NT2/D1 (cell line): ENCODE measurements at places on chromosomes 13 and 19.

DNA sequence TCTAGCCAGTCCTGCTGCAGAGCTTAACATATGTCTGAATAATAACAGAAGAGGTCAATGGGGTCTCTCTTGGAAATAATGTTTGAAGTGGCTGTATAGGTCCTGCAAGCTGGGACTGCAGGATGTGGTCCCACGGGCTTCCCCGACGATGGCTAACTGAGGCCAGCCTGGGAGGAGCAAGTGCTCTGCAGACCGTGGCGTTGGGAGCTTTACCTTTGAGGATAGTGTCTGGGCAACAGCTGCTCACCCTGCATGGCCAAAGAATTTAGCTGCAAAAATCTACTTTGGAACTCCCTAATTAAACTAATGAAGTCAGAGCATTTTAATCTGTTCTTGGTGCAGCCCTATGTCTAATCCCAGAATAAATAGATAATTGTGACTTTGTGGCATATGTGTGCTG, 18.2 kb upstream of the AMER2 start:
- DNase-seq: no peak

- DNase-seq: no peak
Observed at GRCh38 chr13:39483326-39483725, 119.7 kb downstream of the LHFPL6 start.

DNA sequence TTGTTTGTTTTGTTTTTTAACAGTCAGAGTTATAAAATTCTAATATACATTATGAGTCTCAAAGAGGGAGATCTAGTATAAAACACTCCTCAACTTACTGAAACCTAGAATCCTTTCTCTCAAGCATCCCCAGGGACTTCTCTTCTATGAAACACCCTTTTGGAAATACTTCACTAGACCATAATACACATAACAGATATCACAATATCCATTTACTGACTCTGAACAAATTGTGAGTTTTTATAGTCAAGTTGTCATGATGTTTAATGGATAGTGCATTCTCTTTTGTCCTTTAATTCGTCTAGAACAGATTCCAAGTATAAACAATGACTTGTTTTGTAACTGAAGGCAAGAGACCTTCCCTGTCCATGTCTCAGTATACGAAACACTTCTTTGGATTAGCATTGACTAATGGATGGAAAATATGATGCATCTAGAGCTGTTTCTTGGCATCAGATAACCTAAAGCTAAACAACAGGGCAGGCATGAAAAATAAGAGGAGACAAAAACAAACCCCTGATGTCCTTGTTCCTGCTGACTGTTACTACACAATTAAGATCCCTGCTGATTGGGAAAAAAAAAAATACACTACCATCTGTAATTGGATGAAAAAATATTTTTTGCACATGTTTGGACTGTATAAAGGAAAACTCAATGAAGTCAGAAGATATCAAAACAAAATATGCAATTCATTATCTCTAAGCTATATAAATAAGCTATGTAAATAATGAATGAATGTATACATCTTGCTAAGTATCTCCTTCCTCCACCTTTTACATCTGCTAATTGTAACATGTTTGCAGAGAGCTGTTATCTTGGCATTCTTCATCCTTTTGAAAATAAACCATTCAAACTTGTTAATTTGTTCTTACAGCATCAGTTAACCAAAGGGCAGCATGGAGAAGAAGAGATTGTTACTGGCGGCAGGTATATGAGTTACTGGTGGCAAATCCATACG, 214.2 kb downstream of the LACC1 start:
- no peak for DNase-seq

GRCh38 chr13:46313024-46313423, 74.0 kb downstream of the RUBCNL start:
- no peak for DNase-seq

DNA sequence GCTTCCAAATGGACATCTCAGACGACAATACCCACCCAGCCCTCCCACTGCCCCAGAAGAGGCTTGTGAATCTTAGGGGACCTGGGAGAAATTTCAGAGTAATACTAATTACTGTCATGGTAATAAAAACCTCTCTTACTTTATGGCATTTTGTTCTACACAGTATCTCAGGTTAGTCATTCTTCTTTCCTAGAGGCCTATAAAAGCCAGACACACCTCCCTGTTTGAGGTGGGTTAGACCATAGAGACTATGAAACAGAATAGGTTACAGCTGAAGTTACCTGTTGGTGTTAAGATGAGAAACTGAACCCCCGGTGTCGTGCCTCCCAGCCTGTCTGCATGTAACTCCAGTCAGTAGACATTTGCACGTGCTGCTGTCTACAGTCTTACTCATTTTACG, 113.9 kb downstream of the SLC7A1 start:
- no peak for DNase-seq

GRCh38 chr13:57824121-57824520, 192.6 kb downstream of the PCDH17 start:
- DNase-seq: no peak

DNA sequence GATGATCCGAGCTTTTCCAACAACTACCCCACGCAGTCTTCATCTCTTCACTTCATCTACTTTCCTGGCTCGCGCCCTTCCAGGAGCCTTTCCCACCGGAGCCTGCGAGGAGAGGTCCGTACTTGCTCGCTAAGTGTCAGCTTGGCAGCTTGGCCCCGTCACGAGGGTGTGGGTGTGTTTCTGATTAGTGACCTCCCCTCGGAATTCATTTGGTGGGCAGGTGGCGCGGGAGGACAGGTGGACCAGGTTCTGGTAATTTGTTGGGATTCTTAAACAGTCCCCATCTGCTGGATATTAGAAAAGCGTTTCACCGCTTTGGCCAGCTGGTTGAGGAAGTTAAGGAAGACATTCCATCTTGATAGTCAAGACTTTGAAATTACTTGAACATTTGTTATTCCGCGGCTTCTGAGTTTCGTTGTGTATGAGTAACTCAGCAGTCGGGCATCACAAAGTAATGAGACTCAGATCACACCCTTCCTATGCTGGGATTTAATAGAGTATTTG, 515 bp downstream of the UFM1 start:
- DNase-seq: no peak

GRCh38 chr13:40657307-40657706, 9.1 kb downstream of the FOXO1 start:
- no peak for DNase-seq

- peak; percentile 32 for DNase-seq
Observed at GRCh38 chr13:55245005-55245644, 1895.6 kb upstream of the PRR20A start.

DNA sequence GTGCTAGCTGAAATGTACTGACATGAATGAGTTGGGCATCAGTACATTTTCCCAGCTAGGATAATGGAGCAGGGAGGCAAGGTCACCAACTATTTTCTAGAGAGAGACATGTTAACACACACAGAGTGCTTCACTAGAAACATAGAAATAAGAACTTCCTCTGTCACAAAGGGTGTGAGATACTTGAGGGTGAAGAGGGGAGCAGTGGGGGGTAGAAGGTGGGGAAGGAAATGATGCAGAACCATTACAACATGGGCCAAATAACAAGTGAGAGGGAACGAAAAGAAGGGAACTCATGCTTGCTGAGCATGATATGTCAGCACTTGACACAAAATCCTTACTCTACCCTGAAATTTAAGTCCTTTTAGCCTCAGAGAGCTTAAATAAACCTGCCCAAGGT, 87.8 kb upstream of the RFC3 start:
- DNase-seq: no peak

DNA sequence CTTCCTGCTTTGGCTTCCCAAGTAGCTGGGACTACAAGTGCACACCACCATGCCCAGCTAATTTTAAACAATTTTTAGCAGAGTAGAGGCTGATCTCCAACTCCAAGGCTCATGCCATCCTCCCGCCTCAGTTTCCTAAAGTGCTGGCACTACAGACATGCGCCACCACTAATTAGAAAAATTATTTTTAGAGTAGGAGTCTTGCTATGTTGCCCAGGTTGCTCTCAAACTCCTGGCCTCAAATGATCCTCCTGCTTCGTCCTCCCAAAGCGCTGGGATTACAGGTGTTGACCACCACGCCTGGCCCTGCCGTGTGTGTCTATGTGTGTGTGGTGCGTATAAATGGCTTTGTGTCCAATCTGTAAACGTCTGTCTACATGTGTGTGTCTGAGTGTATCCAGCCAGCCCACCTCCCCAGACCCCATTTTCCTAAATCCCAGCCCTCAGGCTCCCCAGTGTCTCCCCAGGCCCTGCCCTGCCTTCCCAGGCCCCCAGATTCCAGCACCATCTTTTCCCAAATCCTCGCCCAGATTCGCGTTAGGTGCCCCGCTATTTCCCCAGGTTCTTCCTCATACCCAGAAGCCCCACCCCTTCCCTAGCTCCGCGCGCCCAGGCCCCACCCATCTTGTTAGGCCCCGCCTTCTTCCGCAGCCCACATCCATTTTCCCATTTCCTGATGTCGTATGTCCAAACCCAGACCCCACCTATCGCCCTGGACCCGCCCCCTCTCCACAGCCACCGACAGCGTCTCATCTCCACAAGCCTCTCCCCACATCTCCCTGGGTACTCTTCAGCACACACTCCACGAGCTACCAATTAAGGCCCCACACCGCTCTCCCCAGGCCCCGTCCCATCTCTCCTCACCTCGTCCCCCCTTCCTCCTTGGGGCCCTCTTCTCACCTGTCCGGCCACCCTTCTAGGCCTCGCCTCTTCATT, 24.9 kb downstream of the SLC8A2 start:
- DNase-seq: peak; percentile 61

DNA sequence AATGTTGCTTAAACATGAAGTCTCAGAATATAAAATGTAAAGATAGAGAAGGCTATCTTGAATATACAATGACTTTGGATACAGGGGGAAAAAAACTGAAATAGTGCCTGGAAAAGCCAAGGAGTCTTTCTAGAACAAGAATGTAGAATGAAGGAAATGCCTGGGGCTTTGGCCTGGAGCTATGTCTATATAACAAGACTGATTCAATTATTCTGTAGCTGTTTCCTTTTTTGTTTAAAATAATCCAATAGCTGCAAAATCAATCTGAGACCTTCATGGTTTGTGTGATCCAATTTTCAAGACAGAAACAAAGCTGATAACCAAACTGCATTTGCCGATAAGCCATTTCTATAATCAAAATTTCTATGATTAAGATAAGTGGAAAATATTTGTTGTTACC, 530.9 kb upstream of the NBEA start:
- no peak for DNase-seq

DNA sequence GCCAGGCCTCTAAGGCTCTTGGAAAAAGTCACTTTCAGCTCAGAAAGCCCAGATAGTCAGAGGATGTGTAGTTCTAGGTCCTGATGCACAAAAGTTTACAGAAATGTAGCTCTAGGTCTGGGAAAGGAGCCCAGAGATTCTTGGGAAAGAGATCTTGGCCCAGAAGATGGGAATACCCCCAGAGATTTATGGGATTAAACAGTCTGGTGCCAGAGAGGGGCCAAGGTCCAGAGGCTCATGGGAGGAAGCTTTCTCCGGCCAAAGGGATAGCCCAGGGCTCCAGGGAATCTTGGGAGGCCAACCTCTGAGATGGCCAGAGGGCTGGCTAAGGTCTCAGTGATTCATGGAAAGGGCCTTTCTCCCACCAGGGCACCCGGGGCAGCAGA, 15.2 kb downstream of the BCAT2 start:
- DNase-seq: no peak

- no peak for DNase-seq
Observed at GRCh38 chr13:59691501-59692066, 472.1 kb downstream of the DIAPH3 start.

- DNase-seq: no peak
Observed at GRCh38 chr19:4641132-4641531, 1.8 kb downstream of the TNFAIP8L1 start.

- DNase-seq: no peak
Observed at GRCh38 chr13:43597599-43597945, 189.2 kb downstream of the ENOX1 start.

DNA sequence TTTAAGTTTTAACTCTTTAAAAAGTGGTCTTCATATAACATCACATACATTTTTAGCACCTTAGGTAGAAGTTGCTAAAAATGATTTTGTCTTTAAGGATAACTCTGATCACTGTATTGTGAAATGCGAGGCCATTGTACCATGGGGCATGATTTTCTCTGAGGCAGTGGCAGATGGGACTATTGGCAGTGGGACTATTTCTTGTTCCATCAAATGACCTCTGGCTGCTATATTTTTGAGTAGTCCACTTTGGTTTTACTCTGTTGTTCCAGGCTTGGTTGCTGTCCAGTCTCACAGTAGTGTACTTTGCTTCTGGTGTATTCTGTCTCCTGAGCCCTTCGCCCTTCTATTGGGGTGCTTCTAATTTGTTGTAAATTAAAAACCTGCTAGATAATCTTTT, 156.5 kb downstream of the ATP8A2 start:
- DNase-seq: no peak

DNA sequence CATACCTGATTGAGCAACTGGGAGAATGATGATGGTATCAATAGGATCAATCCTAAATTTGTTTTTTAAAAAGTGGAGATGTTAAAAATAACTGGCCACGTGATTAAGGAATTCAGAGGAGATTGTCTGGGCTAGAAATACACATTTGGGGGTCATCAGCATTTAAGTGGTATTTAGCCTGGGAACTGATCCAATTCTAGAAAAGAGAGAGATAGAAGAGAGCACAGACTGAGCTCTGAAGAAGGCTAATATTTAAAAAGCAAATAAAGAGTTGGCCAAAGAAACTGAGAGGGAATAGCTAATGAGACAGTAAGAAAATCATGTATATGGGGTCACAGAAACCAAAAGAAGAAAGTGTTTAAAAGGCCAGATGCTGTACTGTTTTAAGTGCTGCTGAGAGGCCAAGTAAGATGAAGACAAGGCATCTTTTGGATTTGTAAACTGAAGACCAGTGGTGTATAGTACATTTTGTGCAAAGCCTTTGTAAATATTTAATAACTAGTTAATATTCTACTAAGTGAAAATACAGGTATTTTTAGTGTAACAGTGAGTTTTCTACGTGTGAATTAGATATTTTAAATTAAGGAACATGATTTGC, 40.2 kb downstream of the UBL3 start:
- DNase-seq: no peak

DNA sequence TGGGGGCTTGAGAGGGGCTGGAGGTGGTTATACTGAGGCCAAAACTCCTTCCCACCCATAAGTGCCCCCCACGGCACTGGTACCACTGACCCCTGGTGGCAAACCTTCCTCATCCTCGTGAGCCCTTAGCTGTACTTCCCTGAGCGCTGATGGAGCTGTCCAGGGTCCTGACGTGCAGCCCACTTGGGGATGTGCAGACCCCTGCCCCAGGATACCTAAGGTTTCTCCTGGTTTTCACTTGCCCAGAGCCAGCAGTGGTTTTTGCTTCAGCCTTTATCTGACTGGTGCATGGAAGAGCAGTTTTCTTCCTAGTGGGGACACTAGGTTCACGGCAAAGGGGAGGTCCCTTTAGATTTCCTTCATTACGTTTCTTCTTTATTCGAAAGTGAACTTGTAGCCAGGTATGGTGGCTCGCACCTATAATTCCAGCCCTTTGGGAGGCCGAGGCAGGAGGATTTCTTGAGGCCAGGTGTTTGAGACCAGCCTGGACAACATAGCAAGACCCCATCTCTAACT, 28.7 kb upstream of the KCTD15 start:
- peak; percentile 47 for DNase-seq

- DNase-seq: no peak
Observed at GRCh38 chr19:52115526-52116053, 20.0 kb upstream of the ZNF841 start.

DNA sequence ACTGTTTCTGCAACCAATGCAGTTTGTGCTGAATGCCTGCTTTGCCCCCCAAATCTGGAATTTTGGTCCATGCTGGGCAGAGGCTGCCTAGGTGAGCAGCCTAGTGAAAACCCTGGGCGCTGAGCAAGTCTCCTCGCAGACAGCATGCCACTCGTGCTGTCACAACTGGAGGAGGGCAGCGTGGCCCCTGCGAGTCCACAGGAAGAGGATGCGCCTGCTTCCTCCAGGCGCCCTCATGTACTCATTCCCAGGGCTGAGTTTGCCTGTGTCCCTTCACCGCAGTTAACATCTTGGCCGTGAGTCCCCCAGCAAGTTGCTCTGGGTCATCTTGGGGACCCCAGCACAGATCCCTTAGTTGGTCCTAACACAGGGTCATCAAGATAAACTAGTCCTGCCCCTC, 26.2 kb upstream of the TMEM160 start:
- DNase-seq: no peak
